ENCODE measurements at places on chromosomes 4 and X. TPM values are rescaled to one million over a fixed set of nuclear protein-coding genes. Genes with fewer than 3 reads are reported as not detected.

The RIBC1 gene
- total RNA-seq: 1.2 TPM

DNA sequence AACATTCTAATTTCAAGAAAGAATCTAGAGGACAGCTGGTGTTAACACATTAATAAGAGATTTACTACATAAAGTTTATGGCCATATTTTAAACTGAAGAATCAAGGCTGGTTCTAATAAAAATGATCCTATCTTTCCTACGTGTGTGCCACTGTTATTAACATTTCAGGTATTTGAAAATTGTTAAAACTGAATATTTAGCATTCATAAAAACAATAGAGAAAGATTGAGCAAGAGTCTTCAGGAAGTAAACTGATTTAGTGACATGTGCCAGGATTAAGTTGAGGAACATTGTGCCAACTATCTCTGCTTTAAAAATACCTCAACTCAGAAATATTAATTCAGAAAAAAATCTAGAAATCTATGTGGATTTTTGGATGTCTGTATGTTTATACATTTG, 810.1 kb downstream of the FAT4 start:
- no peak for DNase-seq

The FAT1 gene
- not detected for total RNA-seq

The ARR3 gene
- not detected for total RNA-seq
